ENCODE measurements at places on chromosomes 4 and X. TPM values are rescaled to one million over a fixed set of nuclear protein-coding genes. Genes with fewer than 3 reads are reported as not detected.

Gene FGF13
- total RNA-seq: 27.4 TPM

Gene AFP
- total RNA-seq: not detected

Gene NDP
- total RNA-seq: 0.15 TPM

GRCh38 chrX:2692221-2693112, 1.4 kb downstream of the CD99 start:
- no peak for DNase-seq

Gene GAB3
- 8.0 TPM for total RNA-seq

- DNase-seq: no peak
Observed at GRCh38 chrX:1587161-1587560, 4.2 kb upstream of the AKAP17A start.

- DNase-seq: no peak
Observed at GRCh38 chr4:25769251-25769650, 93.5 kb downstream of the SEL1L3 start.

Gene CETN2
- 24.7 TPM for total RNA-seq

Gene PFKFB1
- not detected for total RNA-seq

GRCh38 chr4:37648084-37648817, 37.9 kb downstream of the RELL1 start:
- DNase-seq: peak; percentile 81

Gene RAB40A
- total RNA-seq: not detected

GRCh38 chr4:96827086-96827485, 987.2 kb downstream of the PDHA2 start:
- no peak for DNase-seq

Gene RPS6KA6
- total RNA-seq: 0.34 TPM

GRCh38 chr4:48129307-48130014, 4.6 kb downstream of the TXK start:
- no peak for DNase-seq

Gene KLF8
- total RNA-seq: 0.99 TPM

Gene TAF9B
- 11.8 TPM for total RNA-seq

DNA sequence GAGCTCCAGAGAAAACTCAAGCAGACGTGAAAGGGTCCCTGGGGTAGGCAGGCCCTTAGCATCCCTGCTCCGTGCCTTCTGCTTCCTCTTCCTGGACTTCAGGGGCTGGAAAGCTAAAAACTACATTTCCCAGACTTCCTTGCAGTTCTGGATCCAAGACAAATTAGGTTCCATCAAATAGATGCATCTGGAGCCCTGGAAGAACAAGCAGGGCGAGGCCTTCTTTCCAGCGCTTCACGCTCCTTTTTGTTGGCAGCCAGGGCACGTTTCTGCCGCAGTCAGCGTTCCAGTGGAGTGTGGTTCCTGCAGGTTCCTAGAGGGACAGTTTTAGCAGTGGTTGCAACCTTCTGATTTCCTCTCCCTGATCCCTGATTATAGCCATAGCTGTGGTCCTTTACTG, 53.6 kb upstream of the MSX1 start:
- DNase-seq: no peak

Gene GRPR
- total RNA-seq: not detected

DNA sequence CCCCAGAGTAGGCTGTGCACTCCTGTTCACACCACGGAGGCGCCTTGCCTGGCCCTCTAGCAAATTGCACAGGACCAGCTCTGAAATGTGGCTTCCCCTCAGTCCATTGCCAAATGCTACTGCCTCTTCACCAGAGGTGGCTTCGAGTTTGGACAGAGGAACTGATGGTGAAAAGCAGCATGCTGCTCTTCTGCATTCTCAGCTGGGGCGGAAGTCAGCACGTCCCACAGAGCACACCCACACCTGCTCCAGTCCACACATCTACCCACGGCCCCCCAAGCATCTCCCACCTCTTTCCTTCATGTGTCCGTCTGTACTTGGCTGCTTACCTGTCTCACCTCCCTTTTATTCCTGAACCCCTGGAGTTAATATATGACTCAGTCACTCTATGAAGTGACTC, 43.5 kb downstream of the LRP2BP start:
- no peak for DNase-seq

- no peak for DNase-seq
Observed at GRCh38 chr4:113232194-113232593, 182.7 kb downstream of the ANK2 start.

GRCh38 chr4:150679765-150680343, 97.9 kb downstream of the MAB21L2 start:
- no peak for DNase-seq

GRCh38 chrX:117400839-117401238, 715.8 kb downstream of the KLHL13 start:
- DNase-seq: no peak

Gene UGT2B17
- not detected for total RNA-seq

GRCh38 chrX:9369802-9370291, 95.0 kb upstream of the TBL1X start:
- DNase-seq: no peak

- DNase-seq: no peak
Observed at GRCh38 chrX:30483996-30484395, 93.6 kb downstream of the TASL start.

Gene HGFAC
- 0.64 TPM for total RNA-seq

GRCh38 chr4:1627417-1628313, 56.4 kb downstream of the FAM53A start:
- no peak for DNase-seq

DNA sequence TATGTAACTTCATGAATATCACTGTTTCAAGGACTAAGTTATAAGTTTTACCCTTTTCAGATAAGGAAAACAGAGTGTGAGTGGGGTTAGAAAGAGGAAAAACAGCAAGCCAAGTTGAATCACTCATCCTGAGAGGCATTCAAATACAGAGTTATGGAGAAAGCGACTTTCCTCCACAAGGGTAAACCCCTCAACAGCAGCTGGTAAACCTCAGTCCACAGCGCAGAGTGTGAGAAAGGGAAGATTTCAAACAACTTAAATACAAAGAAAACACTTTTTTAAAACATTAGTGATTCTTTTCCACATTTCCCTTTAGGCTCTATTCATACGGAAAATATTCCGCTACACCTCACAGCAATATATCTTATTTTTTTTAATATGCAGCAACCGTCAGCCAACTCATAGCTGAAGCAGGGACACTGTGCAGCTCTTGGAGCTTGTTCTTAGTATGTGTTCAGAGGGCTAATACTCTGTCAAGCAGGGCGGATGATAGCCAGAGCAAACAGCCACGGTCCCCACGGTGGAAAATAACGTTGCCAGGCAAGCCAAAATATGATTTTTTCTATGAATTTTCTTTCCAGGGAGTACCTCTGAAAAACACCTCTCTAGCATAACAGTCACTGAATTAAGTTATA, 488.9 kb upstream of the FAT1 start:
- no peak for DNase-seq

GRCh38 chr4:72974694-72975487, 94.6 kb downstream of the COX18 start:
- no peak for DNase-seq

DNA sequence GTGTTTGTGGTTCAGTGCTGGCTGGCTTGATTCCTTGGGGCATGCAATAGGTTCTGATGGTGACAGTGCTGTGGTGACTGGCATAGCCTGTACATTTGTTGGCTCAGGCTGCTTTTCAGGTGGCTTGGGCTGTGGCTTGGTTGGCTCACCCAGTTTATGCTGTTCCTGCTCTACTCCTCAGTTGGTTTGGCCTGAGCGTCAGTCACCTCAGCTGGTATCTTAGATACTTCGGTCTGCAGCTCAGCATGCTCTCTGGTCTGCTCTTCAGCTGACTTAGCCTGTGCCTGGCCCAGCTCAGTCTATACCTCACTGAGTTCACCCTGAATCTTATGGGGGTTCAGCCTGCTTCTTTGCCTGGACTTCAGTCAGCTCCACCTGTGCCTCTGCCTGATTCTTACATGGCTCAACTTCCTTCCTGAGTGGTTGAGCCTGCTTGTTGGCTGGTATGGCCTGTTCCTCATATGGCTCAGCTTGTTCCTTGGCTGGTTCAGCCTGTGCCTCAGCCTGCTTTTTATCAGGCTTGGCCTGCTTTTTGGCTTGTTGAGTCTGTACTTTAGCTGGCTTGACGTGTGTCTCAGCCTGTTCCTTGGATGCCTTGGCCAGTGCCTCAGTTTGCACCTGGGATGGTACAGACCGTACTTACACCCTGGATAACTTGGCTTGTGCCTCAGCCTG, 170.6 kb downstream of the MSN start:
- DNase-seq: no peak

Gene TCEAL7
- 16.2 TPM for total RNA-seq

- no peak for DNase-seq
Observed at GRCh38 chr4:163697121-163697520, 202.6 kb downstream of the TMA16 start.

DNA sequence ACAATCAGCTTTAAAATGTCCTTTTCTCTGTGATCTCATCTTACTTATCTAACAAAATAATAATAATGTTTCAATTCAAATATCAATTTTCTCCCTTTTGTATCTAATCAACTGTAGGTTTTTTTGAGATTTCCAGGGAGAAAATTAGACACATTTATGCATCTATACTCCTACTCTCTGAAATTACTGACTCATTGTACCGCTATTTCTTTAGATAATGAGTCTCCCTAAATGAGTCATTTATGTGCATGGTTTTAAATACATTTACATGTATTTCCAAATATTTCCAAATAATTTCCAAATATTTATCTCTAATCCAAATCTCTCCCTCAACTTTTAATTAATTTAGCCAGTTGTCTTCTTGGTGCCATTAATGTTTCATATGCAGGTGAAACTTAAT, 621.0 kb downstream of the TECRL start:
- no peak for DNase-seq

GRCh38 chrX:13808865-13809264, 8.0 kb downstream of the GPM6B start:
- no peak for DNase-seq

Gene NXF2B
- not detected for total RNA-seq

DNA sequence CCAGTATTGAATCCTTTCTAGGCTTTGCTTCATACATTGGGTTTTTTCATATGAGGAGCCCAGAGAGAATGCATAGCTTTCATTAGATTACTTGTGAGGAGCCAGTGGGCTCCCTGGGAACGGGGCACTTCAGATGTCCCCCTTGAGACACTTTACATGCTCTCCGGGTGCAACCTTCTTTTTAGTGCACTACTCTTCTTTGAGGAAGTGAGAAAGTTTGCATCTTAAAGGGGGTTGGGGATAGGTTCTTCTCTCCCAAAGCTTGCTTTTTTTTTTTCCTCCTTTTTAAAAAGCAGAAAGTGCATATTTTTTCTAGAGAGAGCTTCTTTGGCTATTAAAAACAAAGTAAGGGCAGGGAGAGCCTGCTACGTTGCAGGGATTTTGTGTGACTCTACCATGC, 4.3 kb downstream of the HADH start:
- no peak for DNase-seq

DNA sequence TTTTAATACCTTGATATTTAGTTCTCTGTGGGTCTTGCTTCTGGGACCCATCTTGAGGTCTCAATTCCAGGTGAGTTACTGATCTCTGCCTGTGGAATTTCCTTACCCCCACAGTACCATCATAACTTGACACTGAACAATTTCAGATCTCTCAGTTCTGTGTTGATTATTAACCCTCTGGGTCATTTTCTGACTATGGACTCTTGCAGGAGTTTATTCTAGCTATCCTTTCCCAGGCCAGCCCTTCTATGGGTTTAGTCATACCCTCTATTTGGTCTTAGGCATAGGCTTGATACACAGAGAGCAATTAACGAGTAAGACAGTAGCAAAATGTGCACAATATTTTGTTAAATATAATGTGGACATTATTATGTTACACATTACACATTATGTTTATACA, 3.7 kb upstream of the SPARCL1 start:
- DNase-seq: no peak

DNA sequence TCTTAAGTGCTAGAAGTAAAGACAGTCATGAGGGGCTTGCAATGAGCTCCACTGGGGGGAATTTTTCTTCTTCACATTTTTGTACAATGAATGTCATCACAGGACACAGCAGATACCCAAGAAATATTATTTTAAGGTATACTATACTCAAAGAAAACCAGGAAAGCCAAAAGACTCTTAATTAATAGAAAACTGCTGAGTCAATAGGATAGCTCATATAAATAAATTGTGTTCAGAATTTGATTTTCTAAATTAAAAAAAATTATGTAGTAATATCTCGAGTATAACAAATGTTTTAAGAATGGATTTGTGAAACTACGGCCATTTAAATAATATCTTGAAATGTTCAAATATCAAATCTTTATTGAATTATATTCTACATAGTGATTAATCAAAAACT, 25.7 kb upstream of the CXCL8 start:
- no peak for DNase-seq

GRCh38 chr4:133152831-133153481, 3.9 kb downstream of the PCDH10 start:
- no peak for DNase-seq

Gene ODAPH
- not detected for total RNA-seq

DNA sequence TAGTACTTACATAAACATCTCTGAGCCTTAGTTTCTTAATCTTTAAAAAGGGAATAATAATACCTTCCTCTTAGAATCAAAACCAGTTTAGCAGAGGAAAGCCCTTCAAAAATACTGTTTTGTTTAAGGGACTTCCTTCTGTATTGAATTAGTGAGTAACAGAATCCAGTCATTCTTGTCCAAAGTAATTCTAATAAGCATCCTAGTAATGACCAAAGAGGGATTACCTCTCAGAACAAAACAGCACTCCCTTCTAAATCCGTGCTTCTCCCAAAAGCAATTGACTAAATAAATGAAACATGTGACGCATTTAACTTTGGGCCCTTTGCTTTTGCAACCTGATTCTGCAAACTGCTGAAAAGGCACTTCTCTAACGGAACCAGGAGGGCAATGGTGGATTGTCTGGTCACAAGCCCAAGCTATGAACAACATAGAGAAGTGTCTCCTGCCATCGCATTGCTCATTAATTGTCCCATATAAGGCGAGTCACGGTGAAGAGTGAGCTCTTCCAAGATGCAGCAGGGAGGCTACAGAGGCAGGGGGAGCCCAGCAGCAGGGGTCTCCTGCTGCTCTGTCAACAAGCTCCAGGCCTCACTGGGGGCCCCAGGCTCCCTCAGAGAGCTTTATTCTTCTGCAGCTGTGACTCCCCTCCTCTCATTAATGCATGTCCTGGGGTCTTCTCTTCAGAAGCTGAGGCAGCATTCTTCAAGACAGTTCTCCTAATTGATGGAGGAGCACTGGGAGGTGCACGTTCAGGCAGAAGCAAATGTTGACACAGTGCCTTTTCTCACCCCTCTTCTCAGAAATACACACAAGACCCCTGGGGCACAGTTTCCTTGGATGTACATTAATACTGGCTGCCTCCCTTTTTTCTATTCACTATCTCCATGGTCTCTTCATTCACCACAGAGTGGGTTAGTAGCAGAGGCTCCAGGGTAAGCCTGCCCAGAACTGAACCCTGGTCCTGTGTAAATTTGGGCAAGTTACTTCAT, 419.6 kb upstream of the RASGEF1B start:
- DNase-seq: no peak

All from glomerular endothelial cell (primary cell).